Skeletal muscle cell (primary cell): ENCODE measurements at places on chromosomes 2 and 18.

DNA sequence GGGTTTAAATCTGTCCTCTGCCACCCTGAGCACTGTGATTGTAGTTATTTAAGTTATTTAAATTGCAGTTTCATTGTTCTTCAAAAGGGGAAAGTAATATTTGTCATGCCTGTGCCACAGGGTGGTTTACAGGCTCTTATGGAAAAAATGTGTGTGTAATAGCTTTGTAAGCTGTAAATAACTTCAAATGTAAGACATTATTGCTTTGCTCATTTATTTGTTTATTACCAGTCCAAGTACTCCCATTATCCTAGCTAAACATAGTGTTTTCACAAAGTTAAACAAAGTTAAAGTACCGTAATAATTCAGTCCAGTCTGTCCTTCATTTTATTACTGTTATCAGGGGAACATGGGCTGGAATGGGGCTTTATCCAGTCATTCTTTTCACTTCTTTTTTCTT is 43.4 kb upstream of the IGFBP2 start:
- DNase-seq, result no peak

DNA sequence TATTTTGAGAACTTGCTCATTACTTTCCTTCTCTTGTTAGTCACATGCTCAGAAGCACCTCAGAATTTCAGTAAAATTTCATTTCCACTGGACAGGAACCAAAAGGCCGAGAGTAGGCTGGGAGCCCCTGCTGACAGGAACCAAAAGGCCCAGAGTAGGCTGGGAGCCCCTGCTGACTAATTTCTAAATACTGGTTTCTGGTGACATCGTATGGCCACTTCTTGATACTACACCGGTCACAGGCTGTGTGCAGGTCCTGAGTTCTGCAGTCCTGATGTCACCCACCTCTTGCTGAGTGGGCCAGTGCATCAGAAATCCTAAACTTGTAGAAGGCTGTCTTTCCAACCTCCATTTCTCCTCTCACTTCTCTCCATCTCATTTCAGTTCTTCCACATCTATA is 17.7 kb upstream of the EN1 start:
- no peak for DNase-seq

DNA sequence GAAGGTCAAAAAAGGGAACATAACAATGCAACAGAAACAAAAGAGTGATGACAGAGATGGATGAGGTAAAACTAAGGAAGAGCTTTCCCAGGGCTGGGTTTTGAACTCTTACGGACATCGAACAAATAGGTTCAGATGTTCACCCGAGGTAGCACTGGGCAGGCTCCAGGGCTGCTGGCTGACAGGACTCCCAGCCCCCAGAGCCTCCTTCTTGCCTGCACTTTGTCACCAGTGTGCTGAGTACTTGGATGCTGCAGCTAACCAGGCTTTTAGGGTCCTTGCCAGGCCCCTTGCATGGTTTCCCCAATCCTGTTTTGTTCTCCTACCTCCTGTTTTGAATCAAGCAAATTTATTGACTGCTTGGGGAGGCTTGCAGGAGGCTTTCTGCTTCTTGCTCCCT is 322.9 kb downstream of the DYSF start:
- DNase-seq, result no peak

DNA sequence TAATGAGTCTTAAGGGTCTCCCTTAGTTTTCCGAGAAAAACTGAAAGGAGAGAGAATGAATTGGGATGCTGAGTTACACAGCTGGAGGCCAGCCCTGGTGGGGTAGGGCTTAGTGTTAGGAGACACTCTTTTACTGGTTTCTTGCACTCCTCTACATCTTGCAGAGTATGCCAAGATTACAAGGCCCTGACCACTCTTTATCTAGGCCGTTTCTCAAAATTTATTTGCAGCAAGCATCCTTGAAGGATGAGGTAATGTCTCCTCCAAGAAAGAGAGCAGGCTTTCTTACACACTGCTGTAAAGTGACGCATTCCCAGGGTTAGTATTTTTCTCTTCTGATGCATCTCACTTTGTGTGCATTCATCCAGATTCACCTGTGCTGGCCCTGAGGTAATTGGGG is 166.2 kb downstream of the TDRD15 start:
- DNase-seq, result no peak

DNA sequence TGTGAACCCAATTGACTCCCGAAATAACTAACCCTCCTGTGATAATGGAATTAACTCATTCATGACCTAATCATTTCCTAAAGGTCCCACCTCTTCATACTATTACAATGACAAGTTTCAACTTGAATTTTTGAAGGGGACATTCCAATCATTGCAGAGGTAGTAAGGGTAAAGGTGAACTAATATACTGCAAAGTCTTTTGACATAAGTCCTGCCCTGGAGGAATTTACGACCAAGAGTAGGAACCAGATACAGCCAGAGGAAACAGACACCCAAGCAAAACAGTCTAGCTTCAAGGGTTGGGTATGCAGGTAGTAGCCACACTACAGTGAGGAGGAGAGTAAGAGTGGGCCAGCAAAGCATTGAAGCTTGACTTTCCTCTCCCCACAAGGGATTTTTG is 1.2 kb upstream of the SRBD1 start:
- DNase-seq, result no peak

DNA sequence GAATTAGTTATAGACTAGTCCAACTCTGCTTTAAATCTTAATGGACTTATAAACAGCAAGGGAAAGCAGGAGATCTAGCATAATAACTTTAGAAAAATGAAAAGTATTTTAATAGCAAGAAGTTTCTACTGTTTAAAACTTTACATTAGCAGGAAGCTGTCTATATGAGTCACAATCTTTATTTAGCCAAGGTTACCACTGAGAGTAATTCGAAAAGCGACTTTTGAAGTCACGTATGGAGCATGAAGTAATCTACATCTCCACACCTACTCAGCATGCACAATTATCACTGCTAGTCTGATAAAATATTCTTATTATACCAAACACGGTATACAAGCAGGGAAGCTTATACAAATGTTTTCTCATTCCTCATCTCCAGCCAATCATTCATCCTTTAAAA is 515.4 kb upstream of the SOX11 start:
- no peak for DNase-seq

DNA sequence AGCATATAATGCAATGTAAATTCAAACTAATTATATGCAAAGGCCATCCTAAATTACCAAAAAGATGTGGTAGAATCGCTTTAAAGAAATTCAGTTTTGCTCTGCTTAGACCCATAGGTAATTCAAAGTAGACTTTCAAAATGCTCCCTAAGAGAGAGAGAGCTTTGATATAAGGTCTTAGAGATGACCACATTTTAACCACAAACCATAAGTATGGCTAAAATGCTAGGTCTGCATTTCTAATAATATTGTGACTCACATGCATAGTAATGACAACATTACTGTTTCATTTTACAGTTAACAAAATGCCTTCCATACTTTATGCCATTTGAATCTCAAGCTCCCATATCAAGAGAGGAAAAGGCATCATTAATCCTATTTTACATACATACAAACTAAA is 144.5 kb downstream of the RAD51AP2 start:
- peak; percentile 16 for DNase-seq

- DNase-seq, result no peak
Observed at GRCh38 chr2:239570216-239570925, 169.6 kb upstream of the HDAC4 start.

DNA sequence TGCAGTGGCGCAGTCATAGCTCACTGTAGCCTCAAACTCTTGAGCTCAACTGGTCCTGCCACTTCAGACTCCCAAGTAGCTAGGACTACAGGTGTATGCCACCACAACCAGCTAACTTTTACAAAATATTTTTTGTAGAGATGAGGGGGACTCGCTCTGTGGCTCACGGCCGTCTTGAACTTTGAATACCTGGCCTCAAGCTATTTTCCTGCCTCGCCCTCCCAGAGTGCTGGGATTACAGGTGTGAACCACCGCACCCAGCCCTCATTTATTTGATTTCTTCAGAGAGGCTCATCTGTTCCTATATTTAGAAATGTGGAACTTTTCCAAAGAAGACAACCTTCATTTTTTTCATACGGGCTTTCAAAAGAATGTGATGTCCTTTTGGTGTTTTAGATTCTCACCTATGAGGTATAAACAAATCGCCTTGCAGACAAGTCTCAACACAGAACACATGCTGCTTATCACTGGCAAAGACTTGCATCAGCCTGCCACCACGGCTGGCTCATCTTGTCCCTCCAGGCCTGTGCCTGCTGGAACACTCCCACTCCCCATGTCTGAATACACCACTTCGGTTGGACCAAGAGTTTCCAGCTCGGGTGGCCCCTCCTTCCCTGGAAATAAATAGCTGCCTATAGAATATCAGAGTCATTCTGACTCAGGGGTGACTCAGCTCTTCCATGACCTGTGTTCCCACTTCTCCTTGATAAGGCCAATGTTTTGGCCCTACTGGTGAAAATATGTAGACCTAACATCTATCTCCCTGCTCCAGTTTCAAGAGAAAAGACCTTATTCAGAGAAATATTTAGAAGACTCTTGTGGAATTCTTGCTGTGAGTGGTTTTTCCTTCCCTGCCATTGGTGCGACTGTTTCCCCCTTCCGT is 202.6 kb downstream of the TGIF1 start:
- peak; percentile 84 for DNase-seq

GRCh38 chr18:59514203-59514602 is 155.1 kb upstream of the LMAN1 start:
- DNase-seq, result peak; percentile 22

- DNase-seq, result no peak
Observed at GRCh38 chr2:224523626-224524577, 61.3 kb downstream of the CUL3 start.

GRCh38 chr2:237430861-237431260 is 16.9 kb upstream of the COL6A3 start:
- DNase-seq, result no peak

GRCh38 chr2:62014102-62014501 is 108.6 kb downstream of the COMMD1 start:
- DNase-seq, result peak; percentile 81

DNA sequence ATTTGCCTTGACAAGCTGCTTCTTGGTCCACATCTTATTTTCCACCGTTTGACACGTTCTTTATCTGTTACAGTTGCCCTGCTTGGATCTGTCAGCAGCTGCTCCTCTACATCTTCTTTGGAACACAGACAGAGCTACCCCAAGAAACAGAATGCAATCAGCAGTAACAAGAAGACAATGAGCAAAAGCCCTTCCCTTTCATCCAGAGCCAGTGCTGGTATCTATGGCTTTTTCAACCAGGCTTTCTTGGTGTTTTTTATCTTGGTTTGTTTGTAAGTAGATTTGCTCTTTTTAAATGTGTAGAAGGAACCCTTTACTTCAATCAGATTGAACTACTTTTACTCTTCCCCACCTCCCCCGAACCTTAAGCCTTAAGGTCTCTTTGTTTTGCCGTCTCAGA is 41.9 kb downstream of the CLIP4 start:
- no peak for DNase-seq

DNA sequence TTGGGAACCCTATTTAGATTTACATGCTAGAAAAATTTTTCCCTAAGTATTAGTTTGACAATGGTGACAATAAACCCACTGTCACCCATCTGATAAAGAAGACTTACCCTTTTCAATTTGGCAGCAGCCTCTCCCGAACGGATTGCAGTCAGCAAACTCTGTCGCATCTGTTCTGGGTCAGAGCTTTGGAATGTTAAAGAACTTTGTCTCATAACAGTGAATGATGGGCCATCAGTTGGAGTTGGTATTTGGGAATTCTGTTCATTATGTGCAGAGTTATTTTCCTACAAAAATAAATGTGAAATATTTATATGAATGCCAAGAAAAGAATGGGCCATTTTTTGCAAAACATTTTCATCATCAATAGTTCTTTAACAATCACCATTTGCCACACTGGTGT is 70.8 kb upstream of the GRB14 start:
- no peak for DNase-seq

DNA sequence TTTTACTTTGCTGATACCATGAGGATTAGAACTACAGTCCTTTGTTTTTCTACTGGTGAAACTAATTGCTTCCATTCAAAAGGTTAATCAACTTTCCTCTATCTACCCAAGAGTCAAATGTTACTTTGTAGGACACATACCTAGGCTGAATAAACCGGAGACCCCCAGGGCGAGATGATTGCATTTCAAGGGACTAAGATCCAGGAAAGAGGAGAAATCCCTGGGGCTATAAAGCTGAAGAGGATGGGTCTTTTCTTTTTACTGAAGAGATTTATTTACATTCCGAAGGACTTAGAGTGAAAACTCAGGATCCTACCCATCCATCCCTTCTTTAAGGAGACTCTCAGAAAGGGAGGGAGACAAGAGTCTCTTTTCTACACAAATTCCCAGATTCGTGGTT is 331.9 kb downstream of the CDH19 start:
- no peak for DNase-seq

GRCh38 chr18:32888306-32888705 is 115.5 kb upstream of the KLHL14 start:
- no peak for DNase-seq

GRCh38 chr2:24613154-24613814 is 122.2 kb downstream of the NCOA1 start:
- no peak for DNase-seq

DNA sequence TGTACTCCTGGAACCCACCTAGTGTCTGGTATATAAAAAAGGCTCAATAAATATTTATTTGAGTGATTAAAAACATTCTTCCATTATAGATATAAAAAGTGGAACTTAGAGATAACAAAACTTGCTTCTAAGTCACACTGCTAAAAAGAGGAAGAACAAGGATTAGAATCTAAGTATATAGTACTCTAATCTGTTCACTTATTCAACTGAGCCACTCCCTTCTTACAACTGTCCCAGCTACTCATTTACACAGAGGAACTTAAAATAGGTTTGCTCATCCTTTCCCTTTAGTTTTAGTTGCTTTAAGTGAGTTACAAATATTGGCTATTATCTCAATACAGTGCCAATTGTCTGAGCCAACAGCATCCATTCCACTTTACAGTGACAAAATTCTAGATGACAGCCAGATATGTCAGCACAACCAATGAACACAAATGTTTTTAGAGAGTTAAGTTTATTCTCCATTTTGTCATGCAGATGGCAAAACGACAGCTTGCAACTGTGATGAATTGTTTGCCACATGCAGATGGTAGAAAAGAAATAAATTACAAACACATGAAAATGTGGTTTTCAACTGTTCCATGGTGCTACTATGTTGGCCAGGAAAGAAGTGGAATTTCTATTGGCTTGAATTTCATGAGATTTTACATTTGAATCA is 280.7 kb upstream of the ZC3H15 start:
- DNase-seq, result no peak

GRCh38 chr18:11989174-11989573 is 7.9 kb downstream of the IMPA2 start:
- no peak for DNase-seq

DNA sequence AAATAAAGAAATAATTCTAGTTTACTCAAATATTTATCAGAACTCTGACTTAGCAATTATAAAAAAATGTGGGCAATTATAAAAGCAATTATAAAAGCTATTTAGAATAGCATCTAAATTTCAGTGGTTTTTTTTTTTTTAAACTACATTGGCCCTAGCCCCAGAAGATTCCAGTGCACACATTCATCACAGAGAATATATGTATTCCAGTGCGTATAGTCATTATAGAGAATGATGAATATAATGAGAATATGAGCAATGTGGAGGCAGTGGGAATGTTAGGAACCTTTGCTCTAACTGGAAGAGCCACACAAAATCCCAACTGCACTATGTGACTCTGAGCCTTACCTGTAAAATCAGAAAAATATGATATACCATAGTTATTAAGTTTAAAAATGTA is 10.5 kb downstream of the MAP3K2 start:
- no peak for DNase-seq

- DNase-seq, result no peak
Observed at GRCh38 chr2:88747990-88748389, 56.5 kb downstream of the RPIA start.

GRCh38 chr2:62055724-62056336 is 140.1 kb upstream of the B3GNT2 start:
- DNase-seq, result no peak
